ENCODE measurements at places on chromosomes 12 and 14. TPM values are rescaled to one million over a fixed set of nuclear protein-coding genes. Genes with fewer than 3 reads are reported as not detected.

Gene GARIN6
- total RNA-seq, result not detected

Gene ALX1
- total RNA-seq, result 9.7 TPM

Gene RNASE3
- not detected for total RNA-seq

Gene GALNT8
- total RNA-seq, result not detected

Gene CELA1
- total RNA-seq, result not detected

Gene GPRC5D
- not detected for total RNA-seq

Data from A375 (cell line).